ENCODE measurements at places on chromosomes 4 and X.

DNA sequence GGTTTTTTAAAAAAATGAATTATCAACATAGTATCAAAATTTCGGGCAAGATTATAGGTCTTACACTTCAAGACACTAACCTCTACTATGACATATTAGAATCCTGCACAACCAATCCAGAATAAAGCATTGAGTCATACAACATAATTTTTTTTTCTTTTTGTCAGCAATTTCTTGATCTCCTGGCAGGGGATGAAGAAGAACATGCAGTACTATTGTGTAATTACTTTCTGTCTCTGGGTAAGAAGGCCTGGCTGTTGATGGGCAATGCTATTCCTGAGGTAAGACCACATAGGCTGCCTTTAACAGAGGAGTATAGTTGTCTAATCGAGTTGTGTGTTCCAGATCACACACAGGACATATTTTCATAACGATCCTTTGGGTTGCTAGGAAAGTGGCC lies 67.5 kb downstream of the FBXL5 start:
- no peak for DNase-seq

GRCh38 chrX:131305926-131306325 lies 16.8 kb upstream of the IGSF1 start:
- DNase-seq: no peak

DNA sequence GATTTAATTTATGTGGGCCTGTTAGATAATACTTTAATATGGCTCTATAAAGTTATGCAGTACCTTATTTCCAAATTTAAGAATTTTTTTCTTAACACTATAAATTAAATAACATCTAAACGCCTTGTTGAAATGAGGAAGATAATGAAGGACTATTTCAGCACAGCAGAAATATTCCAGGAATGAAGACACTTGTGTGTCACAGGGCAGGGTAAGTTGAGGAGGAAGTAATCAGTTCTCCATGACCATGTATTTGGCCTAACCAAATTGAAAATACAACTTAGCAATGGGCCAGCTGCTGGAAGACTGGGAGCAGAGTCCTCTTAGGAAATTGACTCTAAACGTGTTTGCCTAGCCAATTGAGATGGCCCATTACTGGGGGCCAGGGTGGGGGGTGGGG lies 16.9 kb downstream of the CXCL3 start:
- no peak for DNase-seq

DNA sequence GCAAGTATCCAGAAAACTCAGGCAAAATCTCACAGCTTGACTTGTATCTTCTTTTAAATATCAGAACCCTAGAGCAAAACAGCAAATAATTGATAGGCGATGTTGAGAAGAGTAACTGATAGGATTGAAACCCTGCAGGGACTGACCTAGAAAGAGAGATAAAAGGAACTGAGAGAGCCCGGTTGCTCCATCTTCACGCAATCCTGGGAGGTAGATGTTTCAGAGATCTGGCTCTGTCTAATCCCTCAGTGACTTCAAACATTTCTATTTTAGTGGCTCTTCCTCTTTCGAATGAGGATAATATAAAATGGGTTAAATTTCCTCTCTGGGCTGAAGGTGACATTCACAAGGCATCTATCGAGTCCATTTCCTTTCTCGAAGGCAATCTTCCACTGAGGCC lies 39.3 kb upstream of the RPL34 start:
- no peak for DNase-seq

DNA sequence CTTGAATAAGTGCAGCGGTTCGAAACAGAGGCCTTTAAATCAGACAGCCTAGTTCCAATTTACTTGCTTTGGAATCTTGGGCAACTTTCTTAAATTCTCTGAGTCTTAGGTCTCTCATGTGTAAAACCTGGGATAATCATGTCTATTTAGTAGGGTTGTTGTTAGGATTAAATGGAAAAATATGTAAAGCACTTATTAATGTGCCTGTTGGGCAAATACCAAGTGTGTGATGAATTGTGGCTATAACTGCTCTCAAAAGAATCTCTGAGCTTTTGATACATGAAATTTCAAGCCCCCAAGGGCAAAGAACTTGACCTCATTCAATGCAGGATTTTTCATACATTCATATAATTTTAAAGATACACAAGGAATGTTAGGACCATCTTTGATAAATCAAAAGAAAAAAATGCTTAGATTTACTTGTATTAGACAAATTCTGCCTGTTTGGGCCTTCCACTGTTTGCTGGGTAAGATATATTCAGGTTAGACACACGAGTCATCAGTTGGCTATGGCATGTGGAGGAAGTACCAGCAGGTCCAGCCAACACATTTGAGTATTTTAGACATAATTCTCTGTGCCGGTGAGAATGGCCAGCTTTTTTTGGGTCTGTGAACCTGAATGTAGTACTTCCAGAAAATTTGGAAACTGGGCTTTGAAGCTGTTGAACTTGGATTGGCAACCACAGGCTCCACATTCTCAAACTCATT lies 241.4 kb upstream of the CNKSR2 start:
- no peak for DNase-seq

DNA sequence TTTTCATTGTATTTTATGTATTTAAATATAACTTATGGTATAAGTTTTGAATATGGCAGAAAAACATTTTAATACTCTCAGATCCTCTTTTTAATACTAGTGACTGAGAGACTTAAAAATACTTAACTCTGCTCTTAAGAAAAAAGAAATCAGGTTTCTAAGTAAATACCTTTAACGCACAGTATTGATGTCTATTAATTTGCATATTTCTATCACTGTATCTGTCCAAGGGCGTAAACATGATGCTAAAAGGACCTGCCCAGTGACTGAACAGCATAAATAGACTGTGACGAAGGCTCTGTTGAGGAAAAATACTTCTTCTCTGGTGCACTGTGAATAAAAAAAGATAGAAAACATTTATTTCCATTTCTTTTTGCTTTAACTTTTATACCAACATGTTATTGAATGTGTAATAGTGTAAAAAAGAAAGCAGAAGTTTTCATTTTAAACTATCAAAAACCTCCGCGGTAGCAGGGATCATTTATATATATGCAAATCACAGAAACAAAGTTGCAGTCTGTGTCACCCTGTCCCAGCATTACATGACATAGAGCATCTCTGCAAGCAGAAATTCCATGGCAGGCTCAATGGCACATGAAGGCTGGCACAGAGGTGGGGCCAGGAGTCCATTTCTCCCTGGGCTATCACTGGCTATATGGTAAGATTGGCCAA lies 75.4 kb downstream of the ZAR1 start:
- no peak for DNase-seq

GRCh38 chr4:121675715-121676114 lies 21.1 kb downstream of the ANXA5 start:
- DNase-seq: no peak

GRCh38 chrX:141341743-141342142 lies 99.4 kb upstream of the SPANXC start:
- no peak for DNase-seq

DNA sequence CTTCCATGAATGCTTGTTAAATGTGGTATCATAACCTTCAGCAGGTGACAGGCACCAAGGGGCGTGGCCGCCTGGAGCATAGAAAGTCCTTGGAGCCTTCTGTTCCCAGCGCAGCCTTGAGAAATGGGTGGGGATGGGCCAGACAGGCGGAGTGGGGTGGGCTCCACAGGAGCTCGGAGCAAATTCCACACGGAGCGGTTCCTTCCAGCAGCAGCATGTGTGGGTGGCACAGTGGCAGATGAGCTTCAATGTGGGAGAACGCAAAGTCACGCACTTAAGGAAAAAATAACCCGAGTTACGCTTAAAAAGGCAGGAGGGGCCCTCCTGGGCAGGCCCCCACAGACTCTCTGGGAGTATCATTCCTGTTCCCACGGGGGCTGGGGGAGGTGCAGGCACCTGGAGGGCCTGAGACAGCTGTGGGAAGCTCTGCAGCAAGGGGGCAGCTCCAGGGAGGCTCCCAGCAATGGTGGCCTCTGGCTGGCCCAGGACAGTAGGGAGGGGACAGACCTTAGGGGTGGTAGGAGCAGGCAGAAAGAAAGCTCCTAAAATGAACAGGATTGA lies 15.3 kb downstream of the TMEM271 start:
- no peak for DNase-seq

DNA sequence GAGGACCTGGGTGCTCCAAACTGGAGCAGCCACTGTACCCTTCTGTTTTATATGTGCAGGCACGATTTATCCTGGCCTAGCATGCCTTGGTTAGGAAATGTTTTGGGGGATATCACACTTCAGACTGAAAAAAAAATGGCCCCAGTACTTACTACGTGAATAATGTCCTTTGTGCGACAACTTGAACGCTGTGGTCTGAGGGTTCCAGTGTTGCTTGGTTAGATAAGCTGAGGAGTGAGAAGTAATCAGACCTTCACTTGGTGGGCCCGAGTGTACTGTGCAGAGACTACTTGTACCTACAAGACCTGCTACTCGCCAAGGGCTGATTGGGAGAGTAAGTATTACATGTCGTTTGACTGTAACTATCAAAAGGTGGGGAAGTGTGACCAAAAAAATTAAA lies 678 bp downstream of the DNAAF6 start:
- no peak for DNase-seq

DNA sequence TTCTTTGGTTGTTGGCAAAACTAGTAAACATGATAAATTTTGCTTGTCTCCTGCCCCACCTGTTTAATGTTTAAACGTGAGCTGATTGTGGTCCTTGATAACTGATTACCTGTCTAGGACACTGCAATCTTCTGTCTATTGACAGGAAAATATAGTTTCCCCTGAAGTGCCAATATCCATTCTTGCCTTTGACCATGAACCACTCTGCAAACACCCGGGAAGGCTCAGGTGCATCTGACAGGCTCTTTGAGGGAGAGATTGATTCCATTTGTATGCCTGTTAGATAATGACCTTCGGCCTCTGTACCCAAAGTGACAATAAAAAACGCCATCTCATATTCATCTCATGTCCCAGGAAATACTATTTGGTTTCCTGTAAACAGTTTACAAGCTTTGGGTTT lies 453.0 kb downstream of the CENPC start:
- DNase-seq: no peak

DNA sequence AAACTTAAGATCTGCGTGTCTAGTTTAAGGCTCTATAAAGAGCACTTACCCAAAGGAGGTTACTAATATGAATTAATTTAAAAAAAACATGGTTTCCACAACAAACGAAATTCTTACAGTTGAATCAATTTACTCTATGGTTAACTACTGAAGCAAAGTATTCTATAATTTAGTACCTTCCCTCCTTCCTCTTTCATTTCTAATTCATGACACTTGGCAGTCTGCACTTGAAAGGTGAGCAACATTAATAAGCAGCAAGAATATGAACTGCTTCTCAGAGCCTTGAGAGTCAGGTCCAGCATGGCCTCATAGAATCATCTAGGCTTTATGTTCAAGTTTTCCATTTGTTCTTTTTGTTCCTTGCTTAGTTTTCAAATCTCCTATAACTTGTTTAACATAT lies 42.7 kb downstream of the TAPT1 start:
- DNase-seq: no peak

DNA sequence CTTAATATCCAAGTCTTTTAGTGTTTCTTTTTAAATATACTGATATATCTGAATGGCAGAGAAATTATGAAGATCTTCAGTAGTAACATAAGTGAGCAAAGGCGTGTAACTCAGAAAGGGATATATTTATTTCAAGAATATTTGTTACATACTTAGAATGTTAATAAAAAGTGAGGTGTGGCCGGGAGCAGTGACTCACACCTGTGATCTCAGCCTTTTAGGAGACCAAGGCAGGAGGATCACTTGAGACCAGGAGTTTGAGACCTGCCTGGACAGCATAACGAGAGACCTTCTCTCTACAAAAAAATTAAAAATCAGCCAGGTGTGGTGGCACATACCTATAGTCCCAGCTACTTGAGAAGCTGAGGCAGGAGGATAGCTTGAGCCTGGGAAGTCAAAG lies 651.0 kb downstream of the ADGRL3 start:
- DNase-seq: no peak

DNA sequence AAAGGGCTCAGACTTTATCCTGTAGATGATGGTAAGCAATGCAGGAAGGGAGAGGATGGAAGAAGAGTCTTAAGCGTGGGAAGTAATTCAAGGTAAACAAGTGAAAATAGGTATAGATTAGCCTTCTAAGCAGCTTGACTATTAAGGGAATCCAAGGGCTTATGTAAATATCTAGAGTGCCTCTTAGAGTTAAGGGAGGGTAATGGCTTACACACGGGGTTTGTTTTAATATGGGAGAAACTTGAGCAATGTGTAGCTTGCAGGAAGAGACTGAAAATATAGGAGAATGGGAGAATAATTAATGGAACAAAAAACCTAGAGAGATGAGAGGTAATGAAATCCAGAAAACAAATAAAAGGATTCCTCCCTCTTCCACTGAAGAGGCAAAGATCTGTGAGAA lies 12.8 kb upstream of the SAP30 start:
- no peak for DNase-seq

GRCh38 chr4:71566856-71567255 lies 217.0 kb downstream of the GC start:
- DNase-seq: no peak

GRCh38 chrX:153924149-153924861 lies 1.8 kb downstream of the ARHGAP4 start:
- peak; percentile 61 for DNase-seq

GRCh38 chr4:174387721-174388120 lies 104.0 kb downstream of the CEP44 start:
- no peak for DNase-seq

GRCh38 chr4:186642530-186642929 lies 81.1 kb downstream of the FAT1 start:
- no peak for DNase-seq

- DNase-seq: no peak
Observed at GRCh38 chr4:16827794-16828724, 70.4 kb downstream of the LDB2 start.

DNA sequence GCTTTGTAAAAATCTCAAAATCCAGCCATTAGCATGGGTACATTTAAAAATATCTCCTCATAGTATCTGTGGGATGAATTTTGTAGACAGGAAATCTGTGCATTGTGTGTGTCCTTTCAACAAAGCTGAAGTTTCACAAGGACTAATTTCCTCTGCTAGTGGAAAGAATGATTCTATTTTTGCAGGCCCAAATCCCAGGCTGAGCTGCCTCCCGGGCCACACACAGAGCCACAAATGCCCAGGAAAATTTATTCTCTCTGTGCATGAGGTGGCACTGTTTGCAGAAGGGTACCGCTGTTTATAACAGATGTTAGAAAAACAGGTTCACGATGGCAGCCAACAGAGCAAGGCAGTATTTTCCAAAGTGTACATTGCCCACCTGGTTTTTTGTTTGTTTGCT lies 11.0 kb upstream of the VCX3B start:
- no peak for DNase-seq

DNA sequence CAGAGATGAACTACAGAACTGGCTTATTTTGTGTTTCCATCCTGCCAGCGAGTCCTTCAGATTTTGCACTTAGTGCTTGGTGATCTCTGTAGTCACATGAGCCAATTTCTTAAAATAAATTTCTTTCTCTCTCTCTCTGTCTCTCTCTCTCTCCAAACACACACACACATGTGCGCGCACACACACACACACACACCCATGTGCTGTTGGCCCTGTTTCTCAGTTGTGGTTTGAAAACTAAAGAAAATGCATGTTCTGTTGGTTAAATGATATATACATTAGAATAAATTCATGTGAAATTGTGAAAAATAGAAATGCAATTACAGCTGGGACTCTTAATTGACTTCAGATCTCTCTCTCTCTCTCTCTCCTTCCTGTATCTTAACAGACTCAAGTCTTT lies 399.3 kb downstream of the FAT4 start:
- no peak for DNase-seq

GRCh38 chr4:15333692-15334633 lies 93.9 kb upstream of the C1QTNF7 start:
- DNase-seq: no peak
